Kasumi-1 (cell line): ENCODE measurements at places on chromosomes 3 and 15.

DNA sequence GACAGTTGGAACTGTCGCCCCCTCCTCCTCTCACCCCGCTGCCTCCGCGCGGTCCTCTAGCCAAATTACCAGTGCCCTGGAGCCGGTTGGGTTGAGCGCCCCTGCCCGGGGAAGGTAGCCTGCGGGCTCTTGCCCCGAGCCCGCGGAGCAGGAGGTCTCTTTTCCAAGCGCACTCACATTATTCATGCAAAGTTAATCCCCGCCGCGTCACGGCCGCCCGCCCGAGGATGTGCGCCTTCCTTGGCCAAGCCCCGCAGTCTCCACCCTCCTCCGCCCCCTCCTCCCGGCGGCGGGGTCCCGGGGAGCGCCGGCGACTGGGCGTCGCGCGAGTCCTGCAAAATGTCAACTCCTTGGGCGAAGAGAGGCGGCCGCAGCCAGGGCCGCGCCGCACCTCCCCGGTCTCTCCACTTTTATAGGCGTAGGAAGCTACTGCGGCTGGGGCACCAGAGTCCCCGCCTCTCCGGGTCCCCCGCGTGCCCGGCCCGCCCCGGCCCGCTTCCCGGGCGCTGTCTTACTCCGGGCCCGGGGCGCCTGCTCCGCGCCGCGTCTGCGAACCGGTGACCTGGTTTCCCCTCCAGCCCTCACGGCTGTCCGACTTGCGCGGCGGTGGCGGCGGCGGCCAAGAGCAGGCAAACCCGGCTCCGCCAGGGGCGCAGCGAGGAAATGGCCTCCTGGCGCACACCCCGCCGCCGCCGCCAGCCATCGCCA is at the start of gene THRB:
TSS of gene THRB (minus strand) at position 233 of the 708 bp plus-strand sequence.
- DNase-seq = no peak

- no peak for DNase-seq
These were observed 192.7 kb downstream of the ZNF621 start for GRCh38 chr3:40717471-40717870.

DNA sequence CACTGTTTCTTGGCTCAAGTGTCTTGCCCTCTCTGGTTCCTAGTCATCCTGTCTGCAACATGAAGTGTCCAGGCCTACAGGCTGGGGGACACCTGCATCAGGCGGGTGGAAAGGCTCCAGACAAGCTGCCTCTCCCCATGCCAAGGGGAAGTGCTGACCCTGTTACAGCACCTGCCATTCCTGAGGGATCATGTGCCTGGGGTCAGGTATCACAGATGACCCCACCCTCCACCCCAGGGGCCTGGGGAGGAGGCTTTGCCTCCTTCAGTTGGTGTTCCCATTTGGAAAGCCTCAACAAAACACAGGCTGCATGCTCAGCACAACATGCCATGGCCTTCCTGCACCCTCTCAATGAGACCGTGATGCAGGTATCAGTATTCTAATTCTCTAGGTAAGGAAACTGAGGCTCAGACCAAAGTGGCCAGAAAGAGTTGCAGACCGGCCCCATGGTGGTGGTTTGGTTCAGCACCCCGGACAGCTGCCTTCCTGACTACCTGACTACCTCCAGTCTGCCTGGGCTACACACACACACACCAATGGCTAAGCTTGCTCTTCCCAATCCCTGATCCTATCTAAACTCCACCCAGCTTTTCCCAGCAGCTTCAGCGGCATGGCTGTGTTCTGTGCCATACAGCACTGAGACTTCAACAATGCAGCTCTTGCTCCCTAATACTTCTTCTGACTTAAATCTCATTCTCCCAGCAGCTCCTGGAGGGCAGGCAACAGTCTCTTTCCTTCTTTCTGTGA is 69.7 kb upstream of the LINGO1 start:
- peak; percentile 14 for DNase-seq

- peak; percentile 22 for DNase-seq
These were observed 207.1 kb downstream of the TBC1D2B start for GRCh38 chr15:77870195-77871065.

DNA sequence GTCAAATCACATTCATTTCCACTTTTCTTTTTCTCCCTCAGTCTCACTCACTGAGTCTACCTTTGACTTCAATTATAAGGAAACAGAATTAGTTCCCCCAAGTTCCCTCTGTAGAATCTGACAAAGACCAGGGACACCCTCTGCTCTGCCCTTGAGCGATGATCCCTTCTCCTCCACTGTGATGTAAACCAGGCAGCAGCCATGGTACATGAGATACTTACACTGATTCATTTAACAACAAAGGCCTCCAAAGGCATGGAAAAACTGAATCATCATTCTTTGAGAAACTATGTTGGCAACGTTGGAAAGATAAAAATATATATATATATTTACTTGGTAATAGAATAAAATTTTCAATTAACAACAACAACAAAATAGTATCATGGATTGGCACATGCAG is 84.1 kb downstream of the P3H2 start:
- no peak for DNase-seq

DNA sequence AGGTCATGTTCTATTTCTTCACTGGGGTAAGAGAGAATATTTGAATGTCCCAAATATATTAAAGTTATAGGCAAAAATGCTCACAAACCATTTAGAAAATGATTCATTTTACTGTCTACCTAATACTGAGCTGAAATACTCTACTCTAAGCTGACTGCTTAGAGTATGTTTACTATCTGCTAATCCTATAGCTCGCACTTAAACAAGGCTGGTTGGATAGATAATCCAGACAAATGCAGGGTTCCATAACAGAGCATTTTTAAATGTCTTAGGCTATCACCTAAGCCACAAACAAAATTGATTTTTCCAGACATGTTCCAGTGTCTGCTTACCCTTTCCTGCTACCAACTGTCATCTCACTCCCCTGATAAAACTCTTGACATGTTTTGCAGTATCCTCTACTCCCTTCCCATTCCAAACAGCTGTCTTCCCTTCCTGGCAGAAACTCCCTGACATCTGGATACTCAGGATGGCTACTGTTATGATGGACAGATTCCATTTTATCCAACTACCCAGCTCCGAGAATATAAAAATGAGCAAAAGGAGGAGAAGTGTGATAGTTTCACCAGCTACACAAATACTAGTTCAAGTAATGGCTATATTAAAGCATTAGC is 1034.7 kb downstream of the FHIT start:
- no peak for DNase-seq

- no peak for DNase-seq
These were observed 61.4 kb upstream of the ZBTB38 start for GRCh38 chr3:141306922-141307321.

DNA sequence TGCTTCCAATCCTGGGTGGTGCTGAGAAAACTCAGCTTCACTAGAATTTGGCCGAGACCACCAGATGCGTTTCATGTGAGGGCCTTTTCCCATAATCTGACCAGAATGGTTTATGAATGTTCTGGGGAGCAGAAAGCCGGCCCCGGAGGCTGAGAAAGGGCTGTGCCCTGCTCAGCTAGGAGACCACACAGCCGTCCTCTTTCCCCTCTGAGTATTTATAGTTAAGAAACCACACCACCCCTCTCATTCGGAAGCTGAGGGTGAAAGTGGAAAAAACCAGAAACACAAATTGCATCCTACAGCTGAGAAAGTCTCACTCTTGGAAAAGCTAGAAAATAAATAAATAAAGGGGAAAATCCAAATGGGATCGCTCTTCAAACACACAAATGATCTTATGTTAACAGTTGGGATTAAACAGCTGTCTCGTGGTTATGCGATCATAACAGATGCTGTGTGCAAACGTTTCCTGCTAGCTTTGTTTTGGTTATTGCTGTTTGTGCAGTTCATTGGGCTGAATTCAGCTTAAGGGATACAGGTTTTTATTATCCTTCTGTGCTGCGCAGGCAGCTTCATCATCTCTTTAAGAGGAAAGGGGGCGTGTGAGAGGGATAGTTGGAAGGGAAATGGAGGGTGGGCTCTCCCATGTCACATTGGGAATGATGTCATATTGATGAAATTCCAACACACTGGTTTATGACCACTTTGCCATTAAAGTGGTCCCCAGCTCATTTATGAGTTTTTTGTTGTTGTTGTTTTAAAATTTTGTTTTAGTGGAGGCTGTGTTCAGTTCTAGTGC is 1026.2 kb upstream of the NR2F2 start:
- DNase-seq = peak; percentile 15

DNA sequence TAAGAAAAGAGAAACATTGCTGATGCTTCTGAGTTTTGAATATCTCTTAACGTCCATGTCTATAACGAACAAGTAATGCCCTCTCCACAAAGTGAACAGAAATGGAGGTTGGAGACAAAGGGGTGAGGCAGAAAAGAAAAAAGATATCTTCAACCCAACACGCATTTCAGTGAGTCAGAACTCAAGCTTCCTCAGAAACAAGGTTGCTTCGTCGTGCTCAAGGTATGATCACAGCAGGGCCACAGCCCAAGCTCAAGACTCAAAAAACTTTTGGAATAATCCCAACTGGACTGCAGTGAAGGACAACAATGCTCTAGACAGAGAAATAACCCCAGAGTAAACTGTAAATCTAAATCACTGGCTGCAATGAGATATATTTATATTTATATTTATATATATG is 18.9 kb downstream of the WNT5A start:
- DNase-seq = no peak

DNA sequence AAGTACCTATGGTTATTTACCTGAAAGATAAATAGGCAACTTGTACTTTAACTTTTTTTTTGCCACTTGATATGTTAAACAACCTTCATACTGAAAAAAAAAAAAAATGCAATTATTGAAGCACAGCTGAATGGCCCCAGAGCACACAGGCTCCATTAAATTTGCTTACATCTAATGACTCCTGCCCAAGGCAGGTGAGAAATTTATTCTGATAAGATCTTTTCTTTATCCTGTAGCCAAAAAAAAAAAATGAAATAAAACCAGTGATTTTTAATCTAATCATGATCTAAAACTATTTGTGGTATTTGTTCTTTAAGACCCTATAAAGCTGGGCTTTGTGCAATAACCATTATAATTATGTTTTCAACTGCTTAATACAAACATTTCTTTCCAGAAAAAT is 115.7 kb downstream of the DPH6 start:
- no peak for DNase-seq

DNA sequence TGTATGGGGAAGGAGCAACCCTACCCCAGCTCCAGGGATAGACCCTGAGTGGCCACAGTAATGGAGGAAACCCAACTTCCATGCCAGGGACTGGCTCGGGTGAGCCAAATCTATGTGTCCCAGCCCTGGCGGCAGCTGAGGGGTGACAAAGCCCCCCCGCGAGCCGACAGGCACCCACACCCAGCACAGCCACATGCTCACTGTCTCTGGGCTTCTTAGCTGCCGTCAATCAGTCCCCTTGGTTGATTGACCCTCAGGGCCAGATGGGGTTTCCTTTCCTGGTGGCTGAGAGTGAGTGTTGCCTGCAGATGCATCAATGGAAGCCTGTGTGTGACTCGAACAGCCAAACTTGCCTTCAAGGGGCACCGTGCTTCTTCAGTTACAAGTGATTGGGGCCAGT is 2.1 kb upstream of the OCA2 start:
- no peak for DNase-seq

- peak; percentile 77 for DNase-seq
These were observed 25.3 kb downstream of the CMSS1 start for GRCh38 chr3:99842826-99843589.

GRCh38 chr3:29083676-29084075 is 197.2 kb upstream of the RBMS3 start:
- DNase-seq = no peak

DNA sequence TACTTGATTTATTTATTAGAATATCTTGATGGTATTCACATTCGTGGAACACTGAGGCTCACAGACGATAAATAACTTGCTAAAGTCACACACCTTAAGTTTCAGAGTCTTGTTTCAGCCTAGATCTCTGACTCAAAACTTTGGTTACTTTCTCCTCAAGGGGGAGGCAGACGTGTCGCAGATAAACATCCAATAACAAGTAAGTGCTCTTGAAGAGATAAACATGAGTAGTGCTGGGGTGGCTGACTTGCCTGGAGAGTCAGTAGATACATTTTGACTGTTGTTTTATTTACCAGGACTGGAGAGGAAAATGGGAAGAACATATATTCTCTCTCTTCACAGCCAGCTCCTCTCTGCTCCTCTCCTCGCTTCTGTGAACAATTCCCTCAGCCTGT is 31.3 kb downstream of the FBXO45 start:
- DNase-seq = no peak

DNA sequence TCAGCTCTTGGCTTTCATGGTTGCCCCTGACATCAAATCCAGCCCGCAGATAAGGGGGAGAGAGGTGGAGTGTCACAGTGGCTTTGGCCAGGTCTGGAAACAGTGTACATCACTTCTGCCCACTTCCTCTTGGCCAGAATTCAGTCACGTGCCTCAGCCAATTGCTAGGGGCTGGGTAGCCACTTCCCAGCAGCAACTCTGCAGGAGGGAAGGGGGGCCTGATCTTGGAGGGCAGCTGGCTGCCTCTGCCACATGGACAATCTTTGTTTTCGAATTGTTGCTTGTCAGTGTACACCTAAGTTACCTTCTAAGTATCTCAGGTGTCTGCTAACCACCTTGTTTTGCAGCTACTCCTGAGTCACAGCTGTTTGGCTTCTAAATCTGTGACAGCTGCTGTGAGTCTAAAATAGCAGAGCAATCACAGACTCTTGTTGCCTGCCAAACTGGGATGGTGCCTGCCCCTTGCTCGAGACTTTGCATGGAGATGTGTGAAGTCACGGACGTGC is 41.0 kb upstream of the LIMD1 start:
- peak; percentile 33 for DNase-seq

DNA sequence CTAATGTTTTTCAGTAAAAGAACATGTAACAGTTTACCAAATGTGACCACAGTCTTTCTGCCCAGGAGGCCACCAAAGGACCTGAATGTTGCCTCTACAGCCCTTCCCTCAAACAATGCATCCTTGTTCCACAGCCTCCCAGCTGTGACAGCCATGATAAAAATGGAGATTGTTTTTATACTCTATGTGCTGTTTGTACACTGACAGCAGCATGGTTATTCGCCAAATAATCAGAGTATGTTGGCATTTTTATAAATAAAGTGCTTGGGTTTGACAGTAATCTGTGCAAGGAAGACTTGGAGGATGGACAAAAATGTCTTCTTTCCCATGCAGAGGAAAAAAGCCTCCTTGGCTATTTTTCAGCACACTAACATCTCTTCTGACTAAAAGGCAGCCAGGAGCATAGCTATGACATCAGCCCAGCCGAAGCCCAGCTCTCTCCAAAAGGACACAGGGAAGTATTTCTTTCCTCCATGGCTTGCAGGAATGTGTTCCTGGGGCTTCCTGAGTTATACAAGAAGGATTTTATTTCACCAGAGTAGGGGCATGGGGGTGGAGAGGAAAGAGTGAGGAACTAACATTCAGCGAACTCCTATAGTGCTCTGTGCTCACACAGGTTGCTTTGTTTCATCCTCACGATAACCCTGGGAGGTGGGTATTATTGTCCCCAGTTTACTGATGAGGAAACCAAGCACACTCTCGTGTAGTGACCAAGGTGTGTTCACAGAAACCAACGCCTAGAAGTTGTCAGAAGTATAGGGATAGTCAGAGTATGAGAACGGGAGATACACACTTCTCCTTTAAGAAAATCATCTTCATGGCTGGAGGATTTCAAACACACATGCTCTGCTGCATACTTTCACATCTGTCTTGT is 339.7 kb downstream of the MECOM start:
- DNase-seq = no peak

- no peak for DNase-seq
These were observed 35.6 kb downstream of the PLA2G4D start for GRCh38 chr15:42058791-42059190.
